HAP-1 (cell line): ENCODE measurements at places on chromosomes 4 and X.
A peak's percentile ranks its signal among the peaks of the same experiment; 100 is the strongest.

GRCh38 chrX:34873500-34874225, 68.9 kb upstream of the FAM47B start:
- peak; percentile 7 for DNase-seq

DNA sequence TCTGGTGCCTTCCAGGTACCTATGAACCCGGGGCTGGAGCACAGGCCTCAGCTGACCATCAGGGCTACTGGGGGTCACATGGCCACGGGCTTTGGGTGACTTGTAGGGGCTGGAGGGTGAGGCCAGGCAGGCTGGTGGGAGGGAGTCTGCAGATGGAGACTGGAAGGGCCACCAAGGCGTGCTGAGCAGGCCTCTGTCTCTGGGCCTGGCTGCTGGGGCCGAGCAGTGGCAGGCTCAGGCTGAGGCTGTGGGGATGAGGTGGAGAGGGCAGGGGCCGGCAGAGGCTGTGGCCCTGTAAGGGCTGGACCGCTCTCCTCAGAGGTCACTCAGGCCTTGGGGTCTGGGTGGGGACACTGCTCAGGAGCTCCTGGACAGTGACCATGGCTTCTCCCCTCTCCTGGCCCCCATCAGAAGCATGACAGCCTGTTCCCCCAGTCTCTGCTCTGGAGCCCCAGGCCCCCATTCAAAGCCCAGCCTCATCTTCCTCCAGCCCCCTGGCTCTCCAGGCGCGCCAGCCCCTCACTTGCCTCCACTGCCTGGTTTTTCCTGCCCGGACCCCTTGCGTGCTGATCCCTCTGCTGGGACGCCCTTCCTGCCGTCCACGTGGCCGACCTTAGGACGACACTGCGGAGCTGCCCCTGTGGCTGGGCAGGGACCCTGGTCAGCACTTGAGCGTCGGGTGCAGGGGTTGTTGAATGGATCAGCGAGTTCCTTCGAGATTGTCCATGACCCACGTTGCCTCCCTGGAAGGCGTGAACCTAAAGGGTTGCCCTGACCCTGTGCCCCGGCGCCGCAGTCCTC, 11.1 kb upstream of the NAT8L start:
- DNase-seq = no peak

GRCh38 chr4:15396157-15396800, 31.6 kb upstream of the C1QTNF7 start:
- peak; percentile 70 for DNase-seq

DNA sequence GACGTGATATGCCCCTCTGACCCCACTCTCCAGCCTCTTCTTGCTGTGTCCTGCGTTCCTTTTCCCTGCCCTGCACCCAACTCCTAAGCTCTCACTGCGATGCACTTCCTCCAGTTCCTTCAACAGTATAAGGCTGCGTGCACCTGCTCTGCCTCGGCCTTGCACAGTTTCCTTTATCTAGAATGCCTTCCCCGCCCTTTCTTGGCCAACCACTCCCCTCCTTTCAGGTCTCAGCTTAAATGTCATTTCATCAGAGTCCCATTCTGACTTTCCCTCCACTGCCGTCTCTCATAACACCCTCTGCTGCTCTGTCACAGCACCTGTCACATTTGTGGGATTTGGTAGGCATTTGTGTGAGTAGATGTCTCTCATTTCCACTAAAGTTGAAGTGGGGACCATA, 58.4 kb upstream of the NEIL3 start:
- DNase-seq = no peak

DNA sequence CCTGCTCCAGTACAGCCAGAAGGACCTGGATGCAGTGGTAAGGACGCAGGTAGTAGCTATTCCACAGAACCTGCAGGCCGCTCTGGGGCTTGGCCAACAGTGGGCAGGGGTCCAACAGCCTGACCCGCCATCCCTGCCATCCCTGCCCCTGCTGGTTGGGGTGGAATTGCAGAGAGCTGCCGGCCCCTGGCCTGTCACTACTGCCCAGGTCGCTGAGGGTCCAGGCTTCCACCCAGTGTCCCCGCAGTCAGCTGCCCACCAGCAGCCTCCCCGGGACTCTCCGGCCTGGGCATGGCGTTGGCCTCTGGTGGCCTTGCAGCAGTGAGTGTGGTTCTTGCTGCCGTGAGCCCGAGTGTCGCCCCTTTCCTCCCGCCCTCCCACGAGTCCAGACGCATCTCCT, 16.3 kb downstream of the TACC3 start:
- DNase-seq = no peak

DNA sequence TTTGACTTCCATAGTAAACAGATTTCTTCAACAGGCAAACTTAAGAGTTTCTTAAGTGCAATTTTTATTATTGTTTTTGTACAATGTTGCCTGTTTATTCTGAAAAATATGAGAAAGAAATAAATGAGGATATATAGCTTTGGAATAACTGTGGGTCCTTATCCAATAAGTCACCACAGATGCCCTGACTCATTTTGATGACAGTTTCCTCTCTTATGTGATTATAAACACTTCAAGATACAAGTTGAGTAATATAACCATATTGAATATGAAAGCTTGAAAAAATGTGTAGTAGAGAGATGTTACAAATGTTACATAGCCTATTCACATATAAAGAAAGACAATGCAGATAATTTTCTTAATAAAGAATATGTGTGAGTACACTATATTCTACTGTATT, 931.6 kb downstream of the RAPGEF2 start:
- no peak for DNase-seq

GRCh38 chrX:110125446-110126162, 122.7 kb downstream of the TMEM164 start:
- peak; percentile 29 for DNase-seq
